AG09309 (cell line): ENCODE measurements at places on chromosomes 12 and 14.
A peak's percentile ranks its signal among the peaks of the same experiment; 100 is the strongest.

DNA sequence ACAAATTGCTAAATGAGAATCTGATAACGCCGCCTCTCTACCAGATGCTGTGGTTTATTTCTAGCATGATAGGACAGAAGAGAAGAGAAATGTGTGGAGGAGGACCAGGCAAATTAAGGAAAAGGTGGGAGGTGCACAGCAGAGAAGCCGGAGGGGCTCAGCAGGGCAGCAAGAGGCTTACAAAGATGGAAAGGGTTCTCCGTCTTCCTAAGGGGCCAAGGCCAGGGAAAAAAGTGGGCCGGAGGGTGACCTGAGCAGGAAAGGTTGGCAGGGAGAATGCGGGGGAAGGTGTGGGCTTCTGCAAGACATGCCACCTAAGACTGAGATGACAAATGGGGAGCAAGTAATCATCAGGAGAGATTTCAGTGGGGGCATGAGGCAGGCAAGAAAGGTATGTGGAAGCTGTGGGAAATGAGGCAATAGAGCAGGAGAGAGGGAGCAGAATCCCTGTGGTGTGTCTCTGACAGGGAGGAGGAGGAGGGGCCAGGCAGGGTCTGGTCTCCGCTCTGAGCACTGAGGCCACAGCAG lies 18.7 kb downstream of the MANSC1 start:
- DNase-seq = no peak

DNA sequence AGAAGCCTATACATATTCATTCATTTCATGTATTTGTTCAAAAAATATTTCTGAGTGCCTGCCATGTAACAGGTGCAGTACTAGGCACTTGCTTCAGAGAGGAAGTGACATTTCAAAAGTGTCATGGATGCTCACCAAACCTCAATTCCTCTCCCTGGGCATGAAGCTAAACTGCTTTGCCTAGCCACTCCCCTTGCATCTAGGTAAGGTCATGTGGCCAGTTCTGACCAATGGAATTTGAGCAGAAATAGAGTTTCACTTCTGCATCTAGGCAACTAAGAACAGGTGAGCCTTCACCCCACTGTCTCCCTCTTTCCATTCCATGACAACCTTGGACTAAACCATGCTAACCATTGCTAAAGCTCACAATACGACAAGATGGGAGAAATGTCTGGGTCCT lies 27.6 kb downstream of the TC2N start:
- no peak for DNase-seq

- no peak for DNase-seq
Observed at GRCh38 chr12:104520242-104520900, 63.6 kb downstream of the CHST11 start.

DNA sequence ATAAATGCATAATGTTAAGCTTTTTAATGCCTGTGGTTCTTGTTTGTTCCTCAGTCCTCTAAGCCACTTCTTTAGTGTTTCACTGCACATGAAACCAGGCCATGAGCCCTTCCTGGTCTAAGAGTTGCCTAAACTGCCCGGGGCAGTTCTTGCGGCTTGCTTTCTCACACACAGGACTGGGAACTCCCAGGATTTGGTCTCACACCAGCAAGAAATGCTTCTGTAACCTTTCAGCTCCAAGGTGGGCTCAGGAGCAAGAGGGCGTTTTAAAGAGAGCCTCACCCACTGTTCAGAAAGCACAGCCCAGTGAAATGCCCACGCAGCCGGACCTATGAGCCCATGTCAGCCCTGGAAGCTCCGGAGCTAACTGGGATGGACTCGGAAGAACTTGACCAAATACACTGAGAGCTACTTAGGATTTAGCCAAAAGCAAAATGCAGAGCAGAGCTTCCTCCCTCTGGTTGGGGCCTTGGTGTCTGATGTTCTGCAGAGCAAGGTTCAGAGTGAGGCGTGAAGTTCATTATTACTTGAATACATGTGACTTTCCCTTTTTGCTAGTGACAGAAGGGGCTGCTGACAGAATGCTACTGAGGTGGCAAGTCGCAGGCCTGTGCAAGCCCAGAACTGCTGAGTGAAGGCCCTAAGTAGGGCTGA lies 23.4 kb downstream of the SLC25A29 start:
- DNase-seq = no peak

DNA sequence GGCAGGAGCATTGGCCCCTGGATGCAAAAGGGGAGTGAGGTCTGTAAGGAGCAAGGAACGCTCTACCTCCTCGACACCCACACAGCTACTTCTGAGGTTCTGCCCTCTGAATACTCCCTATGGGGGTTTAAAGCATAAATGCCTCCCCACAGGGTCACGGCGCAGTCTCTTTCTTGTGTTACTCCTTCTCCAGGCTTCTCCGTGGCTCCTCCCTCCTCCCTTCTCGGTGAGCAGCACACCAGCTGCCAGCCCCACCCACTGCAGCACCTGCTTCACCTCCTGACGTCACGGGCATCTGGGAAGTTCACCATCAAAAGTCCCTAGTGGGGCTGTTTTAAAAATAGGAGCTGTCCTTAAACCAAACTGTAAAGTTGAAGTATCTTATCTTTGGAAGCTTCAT lies 67.3 kb downstream of the SPTB start:
- DNase-seq = no peak

DNA sequence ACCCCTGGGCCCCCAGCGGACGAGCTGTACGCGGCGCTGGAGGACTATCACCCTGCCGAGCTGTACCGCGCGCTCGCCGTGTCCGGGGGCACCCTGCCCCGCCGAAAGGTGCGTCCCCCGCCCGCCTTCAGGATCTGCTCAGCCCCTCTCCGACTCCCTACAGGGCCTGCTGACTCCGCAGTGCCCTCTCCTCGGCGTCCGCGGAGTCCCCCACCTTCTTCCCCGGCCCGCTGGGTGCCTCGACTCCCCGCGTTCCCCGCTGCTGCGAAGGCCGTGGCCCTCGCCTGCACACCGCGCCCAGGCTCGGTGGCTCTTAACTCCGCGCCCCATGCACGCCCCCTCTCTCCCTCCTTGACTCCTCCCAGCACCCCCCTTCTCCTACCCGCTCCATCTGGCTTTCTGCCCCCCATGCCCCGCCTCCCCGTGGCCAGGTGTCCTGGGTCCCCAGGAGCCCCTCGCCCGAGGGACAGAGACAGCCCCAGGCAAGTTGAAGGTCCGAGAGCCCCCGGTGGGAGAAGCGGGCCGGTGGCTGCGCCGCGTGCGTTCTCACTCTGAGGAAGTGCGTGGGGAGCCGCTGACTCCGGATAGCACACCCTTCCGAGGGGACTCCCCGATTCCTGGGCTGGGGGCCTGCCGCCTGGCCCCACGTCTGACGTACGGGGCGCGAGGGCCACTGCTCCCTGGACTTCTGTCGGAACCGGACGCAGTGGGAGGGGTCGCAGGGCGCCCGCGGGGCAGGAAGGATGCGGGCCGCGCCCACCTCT lies 594 bp downstream of the TAMALIN start:
- DNase-seq = no peak

DNA sequence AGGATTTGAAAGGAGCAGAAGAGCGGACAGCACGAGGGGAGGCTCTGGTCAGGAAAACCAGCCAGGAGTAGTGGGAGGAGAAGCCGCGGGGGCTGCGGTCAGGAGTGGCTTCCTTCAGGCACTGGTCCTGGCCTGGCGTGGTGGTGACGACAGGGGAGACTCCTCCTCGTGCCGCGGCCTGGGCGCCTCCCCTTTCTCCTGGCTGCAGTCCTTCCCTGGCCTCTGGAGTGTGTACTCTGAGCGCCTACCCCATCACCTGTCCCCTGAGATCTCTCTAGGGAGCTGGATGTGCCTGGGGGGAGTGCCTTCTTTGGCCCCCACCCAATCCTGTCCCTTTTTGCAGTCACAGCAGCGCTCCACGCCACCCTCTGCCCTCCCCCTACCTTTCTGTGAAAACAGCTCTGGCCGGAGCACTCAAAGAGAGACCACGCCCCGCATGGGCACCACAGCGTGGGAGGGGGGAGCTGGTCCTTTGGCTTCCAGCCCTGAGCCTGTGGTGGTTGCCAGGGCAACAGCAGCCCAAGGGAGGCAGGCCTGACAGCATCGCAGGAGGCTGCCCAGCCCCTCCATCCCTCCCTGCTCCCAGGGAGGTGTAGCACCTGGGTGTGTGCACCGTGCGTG lies 125.9 kb downstream of the CALM1 start:
- no peak for DNase-seq

GRCh38 chr12:29732593-29732992 lies 51.1 kb downstream of the TMTC1 start:
- no peak for DNase-seq

DNA sequence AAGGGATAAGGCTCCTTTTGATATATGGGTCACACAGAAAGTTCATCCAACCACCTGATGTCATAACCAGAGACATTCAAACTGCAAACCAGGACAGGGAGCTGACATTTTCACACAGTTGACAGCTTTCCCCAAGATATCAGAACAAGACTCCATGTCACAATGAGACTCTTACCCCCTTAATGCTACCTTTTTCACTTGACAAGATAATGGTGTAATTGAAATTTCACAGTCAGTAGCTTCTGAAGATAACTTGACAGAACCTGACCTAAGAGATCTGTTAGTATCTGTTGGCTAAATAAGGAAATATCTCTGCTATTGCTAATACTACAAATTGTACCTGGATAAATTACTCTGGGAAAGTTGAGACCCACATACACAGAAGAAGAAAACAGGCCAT lies 187.3 kb downstream of the C12orf50 start:
- DNase-seq = no peak

DNA sequence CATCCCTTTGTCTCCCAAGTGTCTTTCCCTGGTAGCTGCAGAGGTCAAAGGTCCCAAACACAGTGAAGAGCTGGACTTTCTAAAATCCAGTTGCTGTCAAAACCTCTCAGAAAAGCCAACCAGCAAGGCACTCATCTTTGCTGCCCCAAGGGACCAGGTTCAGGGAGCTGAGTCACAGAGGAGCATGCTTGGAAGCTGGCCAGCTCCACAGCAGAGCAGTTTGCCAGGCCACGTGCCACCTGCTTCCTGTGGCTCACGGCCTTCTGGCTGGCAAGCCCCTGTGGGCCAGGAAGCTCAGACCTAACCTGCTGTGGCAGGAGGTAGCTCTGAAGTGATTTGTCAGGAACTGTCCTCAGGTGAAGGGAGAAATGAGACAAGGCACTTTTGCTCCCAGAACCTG lies 3.6 kb downstream of the ISCU start:
- DNase-seq = no peak

DNA sequence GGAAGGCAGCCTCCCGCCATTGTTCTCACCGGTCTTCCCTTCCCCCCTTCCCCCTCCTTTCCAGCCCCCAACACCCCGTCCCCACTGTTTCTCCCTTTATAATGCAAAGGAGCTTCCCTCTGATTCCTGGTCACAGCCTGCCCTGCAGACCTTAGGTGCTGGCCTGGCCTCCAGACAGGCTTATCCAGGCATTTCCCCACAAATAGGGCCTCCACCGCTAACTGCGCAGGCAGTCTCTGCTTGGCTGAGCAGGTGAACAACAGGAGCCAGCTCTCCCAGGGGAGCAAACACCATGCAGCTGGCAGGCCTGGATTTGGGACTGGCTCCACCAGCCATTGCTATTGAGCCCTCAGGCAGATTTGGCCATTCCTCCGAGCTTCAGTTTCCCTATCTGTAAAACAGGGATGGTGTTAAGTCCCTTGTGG lies 46.0 kb downstream of the SMIM41 start:
- no peak for DNase-seq

GRCh38 chr12:49693931-49694444 lies 13.2 kb downstream of the FMNL3 start:
- no peak for DNase-seq

DNA sequence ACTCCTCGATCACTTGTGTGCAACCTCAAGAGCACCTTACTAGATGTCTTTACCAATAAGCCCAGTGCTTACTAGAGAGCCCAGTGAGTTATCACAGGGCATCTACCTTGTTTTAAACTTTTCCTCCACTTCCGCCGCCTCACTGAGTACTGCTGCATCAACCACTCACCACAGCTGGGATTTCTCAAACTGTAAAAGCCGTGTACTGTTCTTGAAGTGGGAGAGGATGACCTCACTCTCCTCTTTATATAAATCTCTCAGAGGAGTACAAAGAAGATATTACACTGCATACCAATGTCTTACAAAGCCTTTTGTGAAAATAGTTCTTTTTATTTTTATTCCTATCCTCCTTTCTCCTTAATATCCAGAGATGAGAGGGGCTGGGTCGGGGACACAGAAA lies 94.1 kb downstream of the PLCZ1 start:
- peak; percentile 5 for DNase-seq
